Left colon (tissue), 2 donors: ENCODE measurements at places on chromosomes 2 and 18. TPM values are rescaled to one million over a fixed set of nuclear protein-coding genes. Genes with fewer than 3 reads are reported as not detected.

DUSP2 gene
- total RNA-seq, result 1.9 TPM

SERPINB2 gene
- total RNA-seq, result not detected

TEX44 gene
- not detected for total RNA-seq

LRRFIP1 gene
- 121 TPM for total RNA-seq

RUFY4 gene
- total RNA-seq, result 0.28 TPM

- DNase-seq, result no peak
Observed at GRCh38 chr2:42048299-42049220, 739 bp downstream of the PKDCC start.

GRCh38 chr2:49152824-49153223 lies 1.5 kb downstream of the FSHR start:
- no peak for DNase-seq

DNA sequence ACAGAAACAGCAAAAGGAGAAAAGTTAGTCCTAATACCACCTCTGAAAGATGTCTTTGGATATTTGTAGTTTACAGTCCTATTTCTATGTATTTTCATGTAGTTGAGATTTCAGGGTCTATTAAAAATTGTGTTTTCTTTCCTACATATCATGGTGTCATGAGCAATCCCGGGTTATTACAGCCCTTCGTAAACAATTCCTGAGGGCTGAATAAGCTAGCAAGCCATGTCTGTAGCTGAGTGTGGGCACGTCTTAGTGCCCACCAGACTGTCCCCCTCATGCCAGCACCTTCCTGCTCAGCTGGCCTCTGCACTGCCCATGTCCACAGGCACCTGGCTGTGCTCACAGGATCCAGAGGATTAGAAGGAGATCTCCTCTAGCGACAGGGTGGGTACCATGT lies 60.6 kb downstream of the CTIF start:
- DNase-seq, result no peak

- no peak for DNase-seq
Observed at GRCh38 chr2:55302241-55302640, 33.2 kb upstream of the MTIF2 start.

DNA sequence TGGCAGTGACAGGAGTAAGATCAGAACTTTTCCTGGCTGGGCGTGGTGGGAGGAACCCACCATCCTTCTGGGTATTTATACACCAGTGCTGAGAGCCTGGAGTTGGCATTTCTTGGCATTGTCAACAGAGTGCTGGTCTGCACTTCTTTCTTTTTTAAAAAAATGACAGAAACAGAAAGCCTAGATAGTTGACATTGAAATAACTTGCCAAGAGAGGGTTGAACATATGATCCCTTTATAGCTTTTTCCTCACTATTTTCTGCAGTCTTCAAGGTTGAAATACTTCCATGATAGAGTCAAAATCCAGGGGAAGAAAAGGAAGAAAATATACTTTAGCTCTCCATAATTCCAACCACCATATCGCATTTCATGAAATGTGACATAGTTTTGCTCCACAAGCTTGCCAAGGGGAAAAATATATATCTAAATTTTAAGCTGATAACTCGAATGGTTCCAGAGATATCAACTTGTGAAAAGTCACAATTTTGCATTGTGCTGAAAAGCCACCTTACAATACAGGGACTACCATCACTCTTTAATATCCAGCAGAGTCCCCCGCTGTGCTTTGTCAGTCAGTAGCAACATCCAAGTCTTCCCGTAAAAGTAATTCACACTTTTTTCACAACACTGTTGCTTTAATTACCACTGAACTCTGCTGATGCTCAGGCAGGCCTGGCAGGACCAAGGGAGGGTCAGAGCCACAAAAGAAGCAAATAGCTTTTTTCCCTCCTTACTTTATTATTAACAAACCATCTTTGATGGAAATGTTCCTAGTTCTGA lies 764.9 kb upstream of the FANCL start:
- no peak for DNase-seq

DNA sequence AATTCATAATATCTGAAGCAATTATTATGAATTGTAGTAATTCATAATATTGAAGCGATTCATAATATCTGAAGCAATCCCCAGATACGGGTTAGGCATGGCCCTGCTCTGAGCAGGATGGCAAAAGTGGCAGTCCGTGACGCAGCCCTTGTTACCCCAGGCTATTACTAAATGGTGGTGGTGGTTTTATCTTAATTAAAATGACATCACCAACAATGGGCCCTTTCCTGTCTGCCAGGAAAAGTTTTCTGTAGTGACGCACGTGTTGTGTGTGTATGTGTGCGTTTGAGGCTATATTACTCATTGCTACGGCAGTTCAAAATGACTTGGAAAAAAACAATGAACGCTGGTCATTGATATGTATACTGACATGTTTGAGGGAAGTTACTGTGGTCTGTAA lies 10.6 kb upstream of the MOCOS start:
- no peak for DNase-seq

DNA sequence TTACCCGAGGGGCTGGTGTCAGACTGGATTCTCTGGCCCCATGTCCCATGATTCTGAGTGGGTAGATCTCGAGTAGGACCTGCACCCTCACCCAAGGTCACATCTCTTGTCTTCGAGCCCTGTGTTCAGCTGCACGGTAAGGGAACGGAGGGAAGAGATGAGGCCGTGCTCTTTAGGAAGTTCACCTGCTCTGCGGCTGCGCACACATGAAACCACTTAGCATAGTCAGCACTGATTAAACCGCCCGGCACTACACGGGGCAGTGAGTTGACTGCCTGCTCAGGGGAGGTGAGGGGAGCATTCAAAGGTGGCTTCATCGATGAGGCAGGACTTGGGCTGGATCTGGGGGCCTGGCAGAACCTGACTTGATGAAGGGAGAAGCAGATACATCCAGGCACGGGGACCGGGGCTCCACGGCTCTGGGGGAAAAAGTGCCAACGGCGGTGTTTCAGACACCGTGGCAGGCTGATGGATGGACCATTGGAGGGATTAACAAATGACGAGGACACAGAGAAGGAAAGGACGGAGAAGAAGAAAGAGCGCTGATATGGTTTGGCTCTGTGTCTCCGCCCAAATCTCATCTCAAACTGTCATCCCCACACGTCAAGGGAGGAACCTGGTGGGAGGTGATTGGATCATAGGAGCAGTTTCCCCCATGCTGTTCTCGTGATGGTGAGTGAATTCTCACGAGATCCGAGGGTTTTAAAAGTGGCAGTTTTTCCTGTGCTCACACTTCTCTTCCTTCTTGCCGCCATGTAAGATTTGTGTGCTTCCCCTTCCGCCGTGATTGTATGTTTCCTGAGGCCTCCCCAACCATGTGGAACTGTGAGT lies 248.6 kb downstream of the CYP26B1 start:
- no peak for DNase-seq

DNA sequence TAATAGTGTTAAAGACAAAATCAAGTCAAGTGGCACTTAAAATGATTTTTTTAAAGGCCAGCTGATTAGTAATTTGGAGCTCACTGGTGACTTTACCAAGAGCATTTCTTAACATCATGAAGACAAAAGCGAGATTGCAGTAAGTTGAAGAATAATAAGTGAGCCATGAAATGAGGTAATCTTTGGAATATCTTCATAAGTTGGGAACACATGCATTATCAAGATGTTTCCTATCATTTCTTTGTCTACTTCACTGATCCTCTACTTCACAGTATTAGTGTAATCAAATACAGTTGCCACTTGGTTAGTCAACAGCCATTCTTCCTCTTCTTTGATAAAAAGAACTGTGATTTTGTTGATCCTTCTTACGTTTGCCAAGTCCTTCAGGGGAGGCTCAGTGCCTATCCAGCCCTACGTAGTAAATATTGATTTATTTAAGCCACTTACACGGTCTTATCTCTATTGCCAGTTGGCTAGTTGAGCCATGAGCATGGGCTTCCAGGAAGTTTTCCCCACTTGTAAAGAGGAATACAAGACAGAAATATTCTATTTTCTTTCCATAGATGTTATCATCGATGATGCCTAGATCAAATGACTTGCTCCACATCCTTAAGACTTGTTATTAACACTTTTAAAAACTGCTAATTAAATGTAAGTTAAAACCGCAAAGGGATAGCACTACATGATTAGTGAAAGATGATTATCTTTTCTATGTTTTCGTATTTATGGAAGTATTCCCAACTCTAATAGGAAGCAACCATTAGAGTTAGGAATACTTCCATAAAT lies 46.1 kb downstream of the YES1 start:
- no peak for DNase-seq

DNA sequence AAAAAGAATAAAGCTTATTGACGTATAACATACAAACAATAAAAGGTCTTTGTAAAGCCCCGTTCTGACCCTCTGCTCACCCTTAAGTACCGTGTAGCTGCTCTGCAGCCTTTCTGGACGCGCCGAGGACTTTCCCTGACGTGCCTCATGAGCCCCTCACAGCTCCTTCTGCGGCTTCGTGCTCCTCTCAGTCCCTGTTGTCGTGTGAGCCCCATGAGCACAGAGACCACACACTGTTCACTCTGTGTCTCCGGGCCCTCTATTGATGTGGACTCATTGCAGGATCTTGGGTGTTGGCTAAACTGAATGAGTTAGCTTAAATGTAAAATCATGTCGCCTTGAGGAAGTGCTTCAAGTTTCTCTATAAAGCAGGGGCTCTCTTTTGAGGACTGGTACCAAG lies 43.6 kb upstream of the INHBB start:
- DNase-seq, result no peak

GRCh38 chr2:135473567-135473966 lies 57.5 kb downstream of the ZRANB3 start:
- no peak for DNase-seq
